Activated naive CD4-positive, alpha-beta T cell treated with anti-CD3 and anti-CD28 coated beads, Interleukin-2, amount 10 ng/mL, durations not matched to agents 7 days and 5 days (primary cell): ENCODE measurements at places on chromosomes 2 and 18.
A peak's percentile ranks its signal among the peaks of the same experiment; 100 is the strongest.

DNA sequence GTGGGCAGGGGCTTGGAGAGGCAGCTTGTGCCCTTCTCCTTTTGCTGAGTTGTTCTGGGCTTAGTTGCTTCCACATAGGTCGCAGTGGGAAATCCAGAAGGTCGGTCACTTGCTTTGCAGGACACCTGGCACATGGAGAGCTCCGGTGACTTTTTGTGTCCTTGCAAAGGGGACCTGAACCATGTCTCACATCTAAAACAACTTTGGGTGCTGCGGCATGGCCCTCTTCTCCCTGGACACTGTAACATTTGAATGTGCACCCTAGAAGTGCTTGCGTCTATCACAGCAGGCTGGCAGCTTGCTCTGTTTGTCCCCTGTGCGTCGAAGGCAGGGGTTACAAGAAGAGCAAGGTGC is 189.9 kb upstream of the TWIST2 start:
- DNase-seq: no peak

GRCh38 chr2:167582619-167583018 is 664.8 kb downstream of the STK39 start:
- no peak for DNase-seq

GRCh38 chr2:68475110-68475509 is 7.7 kb downstream of the APLF start:
- DNase-seq: no peak

DNA sequence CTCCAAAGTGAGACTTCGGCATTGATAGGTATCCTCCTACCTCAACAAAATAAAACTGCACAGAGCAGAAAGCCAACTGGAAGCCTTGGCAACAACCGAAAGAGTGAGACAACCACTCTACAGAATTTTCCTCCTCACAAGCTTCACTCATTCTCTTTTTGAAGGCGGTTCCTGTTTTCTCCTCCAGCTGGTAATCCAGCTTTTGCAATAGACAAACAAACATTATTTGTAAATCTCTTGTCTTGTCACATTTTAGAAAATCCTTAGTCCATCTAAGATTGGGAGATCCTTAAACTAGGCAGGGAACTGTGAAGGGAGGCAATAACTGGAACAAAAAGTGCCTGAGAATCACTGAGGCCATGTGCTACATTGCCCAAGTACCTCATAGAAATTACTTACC is 332.4 kb downstream of the BCL11A start:
- DNase-seq: no peak

DNA sequence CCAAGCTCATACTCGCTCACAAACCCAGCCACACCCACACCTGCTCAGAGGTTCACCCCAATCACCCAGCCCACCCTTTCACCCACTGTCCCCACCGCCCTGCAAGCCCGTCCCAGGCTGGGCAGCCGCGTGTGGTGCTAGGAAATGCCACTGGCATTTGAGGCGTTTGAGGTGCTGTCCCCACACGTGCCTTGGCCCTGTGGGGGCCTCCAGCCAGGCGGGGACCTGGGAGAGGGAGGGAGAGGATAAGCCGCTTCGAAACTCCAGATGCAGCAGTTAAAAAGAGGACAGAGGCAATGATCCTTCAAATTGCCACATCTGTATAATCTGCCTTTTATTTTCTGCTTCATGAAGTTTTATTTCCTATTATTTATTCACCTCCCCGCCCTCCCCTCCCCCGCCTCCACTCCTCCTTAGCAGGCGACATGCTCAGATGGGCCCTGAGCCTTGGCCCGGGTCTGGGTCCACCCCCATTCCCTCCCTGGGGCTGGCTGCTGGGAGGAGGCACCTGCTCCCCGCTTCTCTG is 35.9 kb downstream of the PSD4 start:
- no peak for DNase-seq

- DNase-seq: no peak
Observed at GRCh38 chr2:6143812-6144211, 451.6 kb downstream of the SOX11 start.

- DNase-seq: no peak
Observed at GRCh38 chr2:82752396-82752795, 1706.7 kb downstream of the SUCLG1 start.

DNA sequence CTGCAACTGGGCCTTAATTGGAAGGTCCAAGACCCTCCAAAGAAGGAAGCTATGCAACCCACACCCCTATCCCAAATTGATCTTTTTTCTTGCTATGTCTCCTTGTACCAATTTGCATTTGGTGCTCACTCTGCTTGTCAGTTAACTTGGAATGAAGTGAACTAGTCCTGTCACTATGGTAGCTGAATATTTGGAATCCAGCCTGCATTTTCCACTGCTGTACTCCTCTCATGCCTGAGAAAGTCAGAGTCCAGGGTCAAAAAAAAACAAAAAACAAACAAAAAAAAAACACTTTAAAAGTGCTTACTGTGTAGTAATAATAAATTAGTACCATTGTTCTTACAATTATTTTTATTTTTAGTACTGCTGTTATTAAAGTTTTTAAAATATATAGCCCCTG is 462.8 kb upstream of the SLC8A1 start:
- DNase-seq: no peak

GRCh38 chr2:201135386-201135785 is 19.4 kb downstream of the CFLAR start:
- DNase-seq: no peak

GRCh38 chr18:9506046-9506792 is 30.9 kb downstream of the RALBP1 start:
- DNase-seq: no peak

DNA sequence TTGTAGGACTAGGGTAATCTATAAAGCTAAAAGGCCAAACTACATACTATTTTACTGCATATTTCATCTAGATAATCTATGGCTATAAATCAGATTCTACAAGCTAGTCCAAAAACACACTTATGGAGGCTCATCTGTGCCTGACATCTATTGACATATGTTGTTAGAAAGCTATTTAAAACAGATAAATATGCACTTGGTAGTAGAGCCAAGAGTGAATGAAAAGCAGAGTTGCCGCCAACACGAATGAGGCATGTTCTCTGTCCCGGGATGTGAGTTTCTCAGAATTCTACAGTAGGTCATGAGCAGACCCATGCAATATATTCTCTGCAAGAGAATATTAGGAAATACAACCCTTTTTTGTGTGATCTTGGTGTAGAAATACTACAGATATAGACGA is 66.7 kb upstream of the LPIN2 start:
- no peak for DNase-seq

DNA sequence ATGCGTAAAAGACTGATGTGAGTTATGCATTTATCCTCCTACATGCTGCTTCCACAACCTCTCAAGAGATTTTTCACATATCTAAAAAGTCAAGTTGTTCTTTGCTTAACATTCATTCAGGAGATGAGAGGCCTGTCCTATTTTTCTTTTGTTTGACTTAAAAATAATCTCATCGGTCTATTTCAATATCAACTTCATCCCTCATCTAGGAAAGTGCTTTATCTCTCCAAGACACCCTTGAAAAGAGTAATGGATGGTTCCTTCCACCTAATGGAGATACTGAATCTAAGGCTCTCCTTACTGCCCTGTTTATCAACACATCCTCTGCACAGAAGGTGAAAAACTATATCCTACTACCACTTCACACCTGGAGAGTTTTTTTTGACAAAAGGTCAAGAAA is 2.4 kb downstream of the NFE2L2 start:
- DNase-seq: no peak

- no peak for DNase-seq
Observed at GRCh38 chr2:151908204-151908882, 80.1 kb upstream of the ARL5A start.

DNA sequence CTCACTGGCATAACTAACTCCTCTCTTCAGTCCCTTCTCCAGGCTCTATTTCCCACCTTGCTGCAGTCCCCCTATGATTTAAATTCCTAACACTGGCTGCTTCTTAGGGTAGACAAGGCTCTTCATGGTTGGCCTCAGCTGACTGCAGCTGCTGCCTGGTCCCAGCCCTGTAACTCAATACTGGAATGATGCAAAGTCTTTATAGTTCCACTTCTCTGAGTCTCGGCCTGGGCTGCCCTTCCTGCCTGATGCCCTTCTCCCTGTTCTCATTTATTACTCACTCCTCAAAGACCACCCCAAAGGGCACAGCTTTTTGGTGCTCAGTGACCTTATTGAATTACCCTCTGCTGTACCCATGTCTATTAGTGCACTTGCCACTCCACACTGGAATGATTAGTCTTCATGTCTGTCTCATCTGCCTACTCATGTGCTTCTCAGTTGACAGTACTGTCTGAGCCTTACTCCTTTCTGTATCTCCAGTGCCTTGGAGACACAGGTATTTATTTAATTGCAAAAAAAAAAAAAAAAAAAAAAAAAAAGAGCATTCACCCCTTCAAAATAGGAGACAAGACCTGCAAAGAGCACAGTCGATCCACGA is 199.4 kb upstream of the REV1 start:
- no peak for DNase-seq

DNA sequence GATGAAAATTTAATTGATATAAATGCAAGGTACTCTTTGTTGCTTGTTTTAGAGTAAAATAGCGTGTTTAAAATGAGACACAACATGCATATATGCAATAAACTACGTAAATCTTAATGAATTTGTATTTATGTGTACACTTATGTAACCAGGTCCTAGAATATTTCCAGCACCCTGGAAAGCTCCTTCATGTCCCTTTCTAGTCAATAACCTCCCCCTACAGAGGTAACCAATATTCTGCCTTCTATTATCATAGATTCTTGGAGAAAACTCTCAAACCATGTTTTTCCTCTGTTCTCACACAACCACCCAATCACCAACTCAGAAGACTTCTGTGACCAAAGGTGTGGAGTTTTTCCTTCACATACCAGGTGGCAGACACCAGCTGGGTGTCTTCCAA is 79.6 kb upstream of the THUMPD2 start:
- DNase-seq: no peak

DNA sequence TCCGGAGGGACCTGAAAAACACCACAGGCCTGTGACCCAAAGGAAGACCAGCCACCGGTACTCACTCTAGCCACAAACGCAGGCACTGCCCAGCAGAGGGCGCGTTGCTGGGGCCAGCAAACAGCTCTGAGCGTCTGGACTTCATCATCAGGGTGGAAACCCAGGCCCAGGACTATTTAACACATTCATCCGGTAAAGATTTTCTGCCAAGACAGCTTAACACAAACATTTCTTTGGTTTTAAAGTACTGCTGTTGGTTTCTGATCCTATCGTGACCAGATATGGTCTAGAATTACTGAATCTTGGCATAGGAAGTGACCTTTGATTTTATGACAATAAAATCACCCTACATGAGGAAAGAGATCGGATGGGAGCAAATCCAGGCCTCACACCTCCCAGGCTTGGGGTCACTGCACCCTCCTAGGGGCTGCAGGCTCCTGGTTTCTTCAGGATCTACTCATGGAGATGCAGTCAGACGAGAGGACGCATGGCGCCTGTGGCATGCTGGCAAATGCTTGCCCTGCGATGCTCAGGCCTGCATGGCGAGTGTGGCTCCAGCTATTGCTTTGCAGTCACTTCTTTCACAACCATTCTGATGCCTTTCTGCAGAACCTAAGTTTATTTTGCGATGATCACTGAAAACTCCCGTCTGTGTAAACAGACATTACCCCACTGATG is 130.4 kb downstream of the COL4A4 start:
- DNase-seq: peak; percentile 28

- no peak for DNase-seq
Observed at GRCh38 chr2:149492923-149493322, 94.7 kb downstream of the MMADHC start.

- no peak for DNase-seq
Observed at GRCh38 chr2:216056739-216057138, 24.9 kb downstream of the PECR start.

DNA sequence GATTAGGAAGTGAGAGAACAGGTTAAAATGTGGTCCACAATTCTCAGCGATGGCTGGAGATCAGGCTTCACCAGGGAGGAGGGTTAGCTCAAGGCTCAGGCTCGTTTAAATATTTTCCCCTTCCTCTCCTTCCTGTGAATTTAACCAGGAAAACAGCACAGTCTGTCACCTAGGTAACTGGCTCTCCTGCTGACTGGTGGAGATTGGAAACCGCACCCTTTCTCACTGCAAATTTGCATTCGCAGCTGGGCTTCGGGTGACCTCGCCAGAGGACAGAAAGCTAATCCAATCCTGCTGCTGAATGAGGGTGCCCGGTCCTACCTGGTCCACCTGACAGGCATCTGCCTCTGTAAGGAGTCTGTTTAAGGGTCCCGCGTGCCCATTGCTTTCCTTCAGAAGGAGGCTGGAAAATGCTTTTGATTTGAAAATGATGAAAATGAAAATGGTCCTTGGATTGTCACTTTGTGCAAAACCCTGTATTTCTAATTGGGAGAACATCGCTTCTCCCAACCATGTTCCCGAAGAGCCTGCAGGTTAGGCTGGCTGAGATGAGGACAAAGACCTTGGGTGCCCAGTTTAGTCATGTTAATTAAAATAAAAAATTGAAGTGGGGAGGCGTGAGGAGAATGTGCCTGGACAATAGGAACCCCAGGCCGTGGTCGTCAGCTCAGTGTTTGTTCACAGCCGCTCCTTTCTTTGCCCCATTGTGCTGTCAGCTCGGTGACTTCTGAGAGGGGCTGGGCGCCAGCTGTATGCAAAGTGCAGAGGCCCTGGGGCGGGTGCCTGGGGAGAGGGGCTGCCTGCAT is 43.4 kb upstream of the MTCL1 start:
- no peak for DNase-seq

DNA sequence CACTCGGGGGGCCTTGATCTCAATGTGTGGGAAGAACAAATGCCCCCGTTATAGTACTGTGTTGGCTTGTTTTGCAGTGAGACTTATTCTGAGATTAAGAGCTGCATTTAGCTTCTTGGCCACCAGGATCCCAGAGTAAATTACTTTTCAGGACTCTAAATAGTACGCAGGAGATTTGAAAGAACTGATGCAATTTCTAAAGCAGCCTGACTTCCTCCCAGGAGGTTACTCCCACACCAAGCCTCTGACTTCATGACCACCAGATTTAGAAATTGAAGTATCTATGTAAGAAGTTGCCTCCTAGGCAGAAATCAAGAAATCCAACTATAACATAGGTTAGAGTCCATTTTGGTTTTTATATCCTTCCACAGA is 67.0 kb downstream of the FEZ2 start:
- DNase-seq: no peak

- DNase-seq: no peak
Observed at GRCh38 chr18:75262511-75262910, 51.9 kb downstream of the TSHZ1 start.

- DNase-seq: no peak
Observed at GRCh38 chr2:29562319-29562718, 359.1 kb downstream of the ALK start.

- no peak for DNase-seq
Observed at GRCh38 chr18:9025091-9025838, 77.2 kb upstream of the NDUFV2 start.

DNA sequence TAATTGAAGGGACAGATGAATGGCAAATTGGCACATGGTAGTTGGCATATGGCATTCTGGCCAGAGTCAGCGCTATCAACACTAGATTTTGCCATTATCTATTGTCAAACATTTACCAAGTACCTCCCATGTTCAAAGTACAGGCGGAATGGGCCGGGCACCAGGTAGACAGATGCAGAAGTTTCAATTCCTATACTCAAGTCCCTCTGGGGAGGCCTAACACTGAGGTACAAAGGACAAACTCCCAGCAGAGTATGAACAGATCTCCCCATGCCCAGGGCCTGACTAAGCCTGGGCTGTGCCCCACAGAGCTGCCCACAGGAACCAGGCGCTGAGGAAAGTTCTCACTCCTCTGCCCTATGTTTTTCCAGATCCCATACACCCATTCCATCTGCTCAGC is 257.5 kb upstream of the KLHL29 start:
- no peak for DNase-seq
